Anterior cingulate cortex (tissue), 58 donors: ENCODE measurements at places on chromosomes 1 and 21.

DNA sequence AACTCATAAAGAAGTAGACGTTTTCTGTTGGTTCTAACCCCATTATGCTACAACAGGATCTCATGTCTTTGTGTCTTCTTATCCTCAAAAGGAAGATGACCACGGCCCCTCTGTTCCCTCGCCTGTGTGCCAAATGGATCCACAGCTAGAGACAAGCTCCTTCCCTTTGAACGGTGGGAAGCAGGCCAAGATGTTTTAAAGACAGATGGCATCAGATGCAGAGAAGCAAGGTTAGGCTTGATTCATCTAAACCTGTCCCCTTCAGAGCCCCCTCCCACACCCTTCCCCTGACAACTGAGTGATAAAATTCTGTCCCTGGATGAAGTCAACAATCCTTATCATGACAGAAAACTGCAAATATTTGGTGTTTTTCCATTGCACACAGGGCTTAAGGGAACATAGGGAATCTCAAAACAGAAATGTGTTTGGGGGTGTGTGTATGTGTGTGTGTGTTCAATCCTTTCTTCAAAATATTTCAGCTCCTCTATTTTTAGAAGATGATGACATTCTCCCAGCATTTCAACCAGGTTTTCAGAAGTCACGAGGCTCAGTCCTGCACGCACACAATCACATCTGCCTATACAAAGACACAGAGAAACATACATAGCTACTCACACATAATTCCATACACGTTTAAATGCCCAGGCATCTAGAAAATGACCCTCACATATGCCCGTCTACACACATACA is 27.8 kb upstream of the FMOD start:
- no peak for DNase-seq

DNA sequence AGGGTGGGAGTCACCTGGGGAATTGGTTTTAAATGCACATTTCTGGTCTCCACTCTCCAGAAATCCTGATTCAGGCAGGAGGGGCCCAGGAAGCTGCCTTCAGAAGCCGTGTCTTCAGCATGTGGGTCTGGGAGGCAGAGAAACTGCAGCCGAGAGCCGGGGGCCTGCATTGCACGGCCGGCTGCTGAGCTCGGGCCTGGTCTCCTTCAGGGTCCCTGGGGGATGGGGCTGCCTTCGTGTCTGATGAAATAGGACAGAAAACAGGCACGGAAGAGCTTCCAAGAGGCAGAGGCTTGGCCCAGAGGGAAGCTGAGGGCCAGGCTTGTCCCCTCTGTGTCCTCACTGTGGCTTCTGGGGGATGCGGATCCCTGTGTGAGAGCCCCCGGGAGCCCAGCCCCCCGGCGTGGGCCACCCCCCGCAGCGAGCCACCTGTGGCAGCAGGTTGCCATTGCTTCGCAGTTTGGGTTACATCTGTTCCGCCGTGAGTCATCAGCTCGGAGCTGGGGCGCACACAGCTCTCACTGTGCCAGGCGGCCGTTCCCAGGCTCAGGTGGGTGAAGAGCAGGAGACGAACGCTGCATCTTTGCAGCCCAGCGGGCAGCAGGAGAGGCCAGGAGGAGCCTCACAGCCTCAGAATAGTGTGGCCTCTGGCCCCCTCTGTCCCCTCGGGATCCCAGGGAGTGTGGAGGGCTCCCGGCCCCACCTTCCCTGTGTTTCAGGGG is 72.4 kb downstream of the AJAP1 start:
- no peak for DNase-seq

DNA sequence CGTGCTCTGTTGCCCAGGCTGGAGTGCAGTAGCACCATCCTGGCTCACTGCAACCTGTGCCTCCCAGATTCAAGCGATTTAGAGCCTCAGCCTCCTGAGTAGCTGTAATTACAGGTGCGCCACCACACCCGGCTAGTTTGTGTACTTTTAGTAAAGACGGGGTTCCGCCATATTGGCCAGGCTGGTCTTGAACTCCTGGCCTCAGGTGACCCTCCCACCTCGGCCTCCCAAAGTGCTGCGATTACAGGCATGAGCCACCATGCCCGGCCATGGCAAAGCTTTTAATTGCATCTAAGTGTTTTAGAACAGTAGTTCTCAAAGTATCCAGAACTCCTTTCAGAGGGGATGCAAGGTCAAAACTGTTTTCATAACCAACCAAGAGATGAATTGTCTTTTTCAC is 25.1 kb upstream of the IFNGR2 start:
- DNase-seq, result no peak

DNA sequence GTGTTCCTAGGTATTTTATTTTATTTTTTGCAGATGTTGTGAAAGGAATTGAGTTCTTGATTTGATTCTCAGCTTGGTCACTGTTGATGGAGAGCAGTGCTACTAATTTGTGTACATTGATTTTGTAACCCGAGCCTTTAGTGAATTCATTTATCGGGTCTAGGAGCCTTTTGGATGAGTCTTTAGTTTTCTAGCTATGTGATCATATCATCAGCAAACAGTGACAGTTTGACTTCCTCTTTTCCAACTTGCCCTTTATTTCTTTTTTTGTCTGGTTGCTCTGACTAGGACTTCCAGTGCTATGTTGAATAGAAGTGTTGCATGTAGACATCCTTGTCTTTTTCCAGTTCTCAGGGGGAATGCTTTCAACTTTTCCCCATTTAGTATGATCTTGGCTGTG is 138.9 kb downstream of the LHX8 start:
- no peak for DNase-seq

GRCh38 chr1:78096976-78097375 is 51.2 kb downstream of the GIPC2 start:
- DNase-seq, result no peak

DNA sequence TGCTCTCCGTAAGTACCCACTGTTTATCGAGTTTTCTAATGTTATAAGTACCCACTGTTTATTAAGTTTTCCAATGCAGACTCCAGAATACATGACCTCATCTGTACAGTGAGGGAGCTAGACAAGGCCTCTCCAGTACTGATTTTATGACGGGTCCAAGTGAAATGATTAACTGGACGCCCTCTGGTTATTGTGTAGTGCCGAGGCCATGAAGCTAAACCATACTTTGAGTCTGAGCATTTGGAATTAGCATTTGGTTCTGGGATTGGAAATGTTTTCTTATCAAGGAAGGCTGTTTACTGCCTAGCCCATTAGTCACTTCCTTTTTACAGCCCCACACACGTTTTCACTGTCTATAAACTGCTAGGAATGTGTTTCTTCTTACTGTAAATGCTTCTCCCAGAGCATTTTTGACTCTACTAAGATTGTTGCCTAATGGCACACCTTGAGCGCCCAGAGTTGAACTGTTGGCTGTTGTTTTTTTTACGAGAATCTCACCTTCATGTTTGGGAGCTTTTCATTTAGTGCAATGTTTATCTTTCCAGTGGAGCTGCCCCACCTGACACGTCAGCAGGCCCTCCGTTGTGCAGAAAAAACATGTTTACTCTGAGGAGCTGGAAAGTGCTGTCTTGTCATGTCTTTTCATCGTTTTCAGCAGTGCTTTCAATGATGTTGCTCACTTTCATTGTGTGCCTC is 26.9 kb downstream of the SPATA46 start:
- no peak for DNase-seq

- no peak for DNase-seq
These were observed 664 bp downstream of the FAM89A start for GRCh38 chr1:231039161-231040018.

DNA sequence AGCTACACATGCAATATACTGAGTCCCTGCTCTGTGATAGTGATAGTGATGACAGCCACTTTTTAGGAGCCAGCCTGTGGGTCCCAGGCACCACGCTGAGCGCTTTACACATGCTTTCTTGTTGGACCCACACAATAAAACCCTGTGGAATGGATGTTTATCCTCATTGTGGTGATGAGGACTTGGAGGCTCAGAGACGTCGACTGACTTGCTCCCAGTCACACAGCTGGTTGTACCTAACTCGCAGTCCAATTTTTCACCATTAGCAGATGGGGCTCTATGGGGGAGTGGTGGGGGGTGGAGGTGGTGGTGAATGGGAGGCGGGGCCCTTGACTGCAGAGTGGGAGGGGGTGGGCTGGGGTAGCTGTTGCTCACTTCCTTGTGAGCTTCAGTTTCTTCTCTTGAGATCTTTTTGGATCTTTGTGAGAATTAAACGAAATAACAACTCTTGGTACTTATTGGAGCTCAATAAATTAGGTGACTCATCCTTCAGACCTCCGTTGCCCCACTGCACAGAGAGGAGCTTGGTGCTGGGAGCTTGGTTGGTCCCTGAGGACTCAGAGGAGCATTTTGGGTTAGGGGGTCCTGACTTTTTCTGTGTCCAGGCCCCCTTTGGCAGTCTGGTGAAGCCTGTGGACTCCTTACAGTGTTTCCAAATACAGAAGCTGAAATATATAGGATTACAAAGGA is 61.8 kb upstream of the CD1D start:
- DNase-seq, result no peak

DNA sequence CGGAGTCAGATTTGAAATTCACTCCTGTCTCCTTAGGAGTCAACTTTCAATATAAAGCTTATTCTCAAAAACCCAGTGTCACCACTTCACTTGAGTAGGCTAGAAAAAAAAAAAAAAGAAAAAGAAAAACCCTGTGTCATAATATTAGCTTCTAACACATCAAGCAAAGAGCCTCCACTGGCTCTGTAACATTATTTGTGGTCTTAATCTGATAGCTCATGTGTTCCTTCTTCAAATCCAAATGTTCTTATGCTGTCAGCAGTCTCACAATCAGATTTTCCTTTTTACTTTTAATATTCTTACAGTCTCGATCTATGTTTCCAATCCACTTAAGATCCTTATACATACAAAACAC is 26.1 kb upstream of the PSMG1 start:
- DNase-seq, result no peak

DNA sequence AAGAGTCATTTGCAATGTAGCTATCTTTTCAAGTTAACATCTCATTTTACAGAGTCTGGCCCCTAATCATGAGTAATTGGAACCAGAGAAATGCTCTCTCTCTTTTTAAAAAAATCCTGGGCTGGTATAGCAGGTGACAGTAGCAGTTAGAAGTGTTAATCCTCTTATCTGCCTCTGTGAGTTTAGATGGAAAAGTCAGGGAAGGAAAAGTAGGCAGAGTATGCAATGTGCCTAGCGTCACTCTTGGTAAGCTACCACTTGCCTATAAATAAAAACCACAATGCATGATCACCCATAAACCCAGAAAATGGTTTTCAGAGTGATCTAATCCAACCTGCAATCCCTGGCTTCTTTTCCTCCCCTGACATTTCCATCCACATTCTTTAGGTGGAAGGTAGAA is 43.2 kb downstream of the UTP25 start:
- DNase-seq, result no peak
